HT-29 (cell line): ENCODE measurements at places on chromosomes 16 and 17. TPM values are rescaled to one million over a fixed set of nuclear protein-coding genes. Genes with fewer than 3 reads are reported as not detected.

DOC2B gene
- total RNA-seq, result 0.97 TPM in 1 of 2 replicates, not detected in the other

USB1 gene
- total RNA-seq, result 18.8 and 24.4 TPM in 2 replicates

TPSB2 gene
- total RNA-seq, result not detected in 2 replicates

DNA sequence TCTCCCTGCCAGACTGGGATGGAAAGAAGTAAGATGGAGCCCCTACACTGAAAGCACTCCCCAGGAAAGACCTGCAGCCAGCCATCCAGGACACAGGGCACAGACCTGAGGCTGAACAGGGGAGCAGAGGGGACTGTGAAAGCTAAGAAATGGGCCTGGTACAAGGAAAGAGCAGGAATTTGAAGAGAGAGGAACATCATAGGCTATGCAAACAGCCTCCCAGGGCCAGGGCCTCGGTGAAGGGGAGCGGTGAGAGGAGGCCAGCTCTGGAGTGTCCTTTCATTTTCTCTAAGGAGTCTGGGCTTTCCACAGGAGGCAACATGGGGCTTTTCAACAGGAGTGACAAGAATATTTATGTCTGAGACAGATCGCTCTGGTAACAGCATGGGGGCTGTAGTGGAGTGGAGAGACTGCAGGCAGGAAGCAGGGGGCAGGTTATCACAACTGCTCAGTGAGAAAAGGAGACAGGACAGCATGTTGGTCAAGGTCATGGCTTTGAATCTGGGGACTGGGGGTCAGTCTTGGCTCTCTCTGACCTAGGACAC is 50.1 kb downstream of the TOM1L2 start:
- DNase-seq, result no peak

DNA sequence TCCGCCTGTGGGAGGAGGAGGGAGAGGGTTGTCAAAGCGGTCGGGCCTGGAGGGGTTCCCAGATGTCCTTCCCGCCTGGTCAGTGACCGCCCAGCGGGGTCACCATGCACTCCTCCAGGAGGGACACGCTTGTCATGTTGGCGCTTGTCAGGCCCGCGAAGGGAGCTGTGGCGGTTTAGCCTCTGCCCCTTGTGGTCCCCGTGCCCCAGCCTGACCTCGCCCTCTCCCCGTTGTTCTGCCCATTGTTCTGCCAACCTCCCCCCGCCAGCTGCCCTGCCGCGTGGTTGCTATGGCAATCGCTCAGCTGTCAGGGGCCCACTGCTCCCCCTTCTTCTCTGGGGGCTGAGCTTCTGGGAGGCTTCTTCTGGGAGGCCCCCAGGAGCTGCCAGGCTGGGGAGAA is 146.4 kb upstream of the CIBAR2 start:
- no peak for DNase-seq

- no peak for DNase-seq
These were observed 49.3 kb upstream of the BCO1 start for GRCh38 chr16:81189100-81189664.

- no peak for DNase-seq
These were observed 3.0 kb upstream of the NRN1L start for GRCh38 chr16:67881621-67882161.

DNA sequence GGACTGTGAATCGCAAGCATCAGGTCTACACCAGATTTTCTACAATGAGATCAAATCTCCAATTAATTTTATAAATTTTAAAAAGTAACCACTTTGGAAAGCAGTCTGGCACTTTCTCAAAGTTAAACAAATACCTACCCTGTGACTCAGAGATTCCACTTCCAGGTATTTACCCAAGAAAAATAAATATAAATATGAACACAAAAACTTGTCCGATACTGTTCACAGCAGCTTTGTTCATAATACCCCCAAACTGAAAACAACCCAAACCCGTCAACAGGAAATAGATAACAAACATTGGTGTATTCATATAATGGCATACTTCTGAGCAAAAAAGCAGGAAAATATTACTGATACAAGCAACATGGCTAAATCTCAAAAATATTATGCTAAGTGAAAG is 12.1 kb downstream of the ZDHHC7 start:
- DNase-seq, result peak; percentile 27

- DNase-seq, result no peak
These were observed 318.4 kb downstream of the XYLT1 start for GRCh38 chr16:17152311-17152710.

- no peak for DNase-seq
These were observed 19.8 kb downstream of the MIEF2 start for GRCh38 chr17:18280249-18280648.

DNA sequence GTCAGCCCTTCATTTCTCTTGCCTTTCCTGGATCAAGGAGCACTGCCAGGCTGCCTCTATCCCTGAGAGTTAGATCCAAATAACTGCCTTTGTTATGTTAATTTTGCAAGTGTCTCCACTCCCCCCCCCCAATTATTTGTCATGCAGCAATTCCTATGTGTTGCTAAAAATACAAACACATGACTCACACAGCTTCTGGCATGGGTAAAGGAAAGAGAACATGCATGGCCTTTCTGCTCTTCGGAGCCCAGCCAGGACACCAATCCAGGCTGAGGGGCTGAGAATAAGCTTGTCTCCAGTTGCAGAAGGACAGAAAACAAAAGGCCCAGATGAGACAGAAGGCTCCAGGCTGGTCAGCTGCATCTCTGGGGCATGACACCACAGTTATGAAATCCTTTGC is 148.0 kb upstream of the TNRC6C start:
- no peak for DNase-seq
